ENCODE measurements at places on chromosomes 6 and 20.

DNA sequence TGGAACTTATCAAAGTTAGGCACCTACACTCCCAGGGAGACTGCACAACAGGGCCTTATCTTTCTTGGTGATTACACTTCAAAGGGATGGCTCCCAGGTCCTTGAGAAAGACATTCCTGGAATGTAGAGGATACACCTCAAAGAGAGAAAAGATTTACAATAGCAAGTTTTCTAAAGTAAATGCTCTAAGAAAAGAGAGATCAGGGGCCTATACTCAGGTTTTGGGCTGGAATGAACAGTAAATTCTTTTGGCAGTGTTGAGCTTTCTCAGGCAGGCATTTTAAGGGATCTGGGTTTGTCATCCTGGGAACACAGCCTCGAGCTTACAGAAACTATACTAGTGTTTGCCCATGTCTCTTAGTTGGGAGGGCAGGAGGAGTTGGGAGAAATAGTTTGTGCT, 31.7 kb upstream of the ME1 start:
- no peak for DNase-seq

- no peak for DNase-seq
Measured at GRCh38 chr6:21188505-21189223, 404.9 kb upstream of the SOX4 start.

DNA sequence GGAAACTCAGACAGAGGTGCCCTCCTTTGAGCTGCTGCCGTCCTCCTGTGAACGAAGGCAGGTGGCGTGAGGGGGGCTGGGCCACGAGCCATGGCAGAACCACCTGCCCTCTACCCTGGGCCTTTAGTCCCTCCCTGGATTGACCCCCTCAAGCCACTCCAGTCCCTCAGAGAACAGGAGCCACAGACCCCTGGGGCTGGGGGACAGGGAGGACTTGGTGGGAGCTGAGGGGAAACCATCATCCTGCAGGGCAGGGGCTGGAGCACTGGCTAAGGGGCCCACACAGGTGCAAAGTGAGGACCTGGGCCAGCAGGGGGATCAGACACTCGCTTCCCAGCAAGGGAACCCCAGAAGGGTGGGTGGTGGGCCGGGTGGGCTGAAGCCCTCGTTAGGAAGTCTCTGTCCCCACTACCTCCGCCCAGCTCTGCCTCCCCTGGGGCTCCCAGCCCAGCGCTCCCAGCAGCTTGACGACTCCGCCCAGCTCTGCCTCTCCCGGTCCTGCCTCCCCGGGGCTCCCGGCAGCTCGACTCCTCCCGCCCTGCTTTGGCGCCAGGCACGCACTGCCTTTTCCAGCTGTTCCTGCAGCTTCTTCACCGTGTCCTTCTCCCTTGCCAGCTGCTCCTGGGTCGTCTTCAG, 44.4 kb downstream of the DSTN start:
- no peak for DNase-seq

DNA sequence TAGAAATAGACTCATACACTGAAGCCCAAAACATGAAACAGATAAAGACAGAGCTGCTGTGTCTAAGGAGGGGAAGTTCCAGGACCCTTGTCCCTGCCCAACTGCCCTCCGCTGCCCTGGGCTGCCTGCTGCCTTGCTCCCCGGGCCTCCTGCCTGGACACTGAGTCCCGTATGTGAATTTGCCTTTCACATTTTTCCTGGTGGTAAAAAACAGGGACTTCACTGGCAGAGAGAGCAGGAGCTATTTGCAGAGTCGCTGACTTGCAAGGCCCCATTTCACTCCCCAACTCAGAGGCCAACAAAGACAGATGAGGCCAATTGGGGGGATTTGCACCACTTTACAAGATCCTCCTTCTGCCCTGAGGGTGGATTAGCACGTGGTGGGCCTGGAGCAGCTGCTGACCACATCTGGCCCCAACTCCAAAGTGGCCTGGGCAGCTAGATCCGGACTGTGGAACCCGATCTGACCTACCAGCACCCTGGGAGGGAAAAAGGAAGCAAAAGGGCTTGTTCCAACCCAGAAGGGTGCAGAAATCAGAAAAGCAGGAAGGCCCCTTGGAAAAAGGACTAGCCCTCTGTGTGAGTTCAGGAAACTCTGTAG, 61.4 kb downstream of the NOL4L start:
- no peak for DNase-seq

DNA sequence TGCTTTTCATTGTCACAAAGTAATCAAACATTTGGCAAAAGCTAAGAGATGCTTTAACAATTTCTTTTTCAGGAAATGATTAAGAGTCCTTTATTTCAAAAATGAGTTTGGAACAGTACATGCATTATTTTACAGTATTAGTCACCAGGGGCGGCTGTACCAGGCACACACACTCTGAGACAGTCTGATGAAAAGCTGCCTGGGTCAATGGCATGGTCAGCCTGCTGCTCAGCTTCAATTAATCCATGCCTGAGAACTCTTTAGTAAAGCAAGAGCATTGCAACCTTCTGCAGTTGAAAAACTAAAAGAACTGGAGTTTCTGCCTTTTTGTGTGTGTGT, 105.5 kb downstream of the TULP4 start:
- DNase-seq = no peak

- DNase-seq = no peak
Measured at GRCh38 chr20:13420625-13421024, 199.6 kb downstream of the ISM1 start.

- no peak for DNase-seq
Measured at GRCh38 chr6:90095788-90096187, 200.9 kb downstream of the BACH2 start.
